A172 (cell line): ENCODE measurements at places on chromosomes 1 and 21. TPM values are rescaled to one million over a fixed set of nuclear protein-coding genes. Genes with fewer than 3 reads are reported as not detected.

DNA sequence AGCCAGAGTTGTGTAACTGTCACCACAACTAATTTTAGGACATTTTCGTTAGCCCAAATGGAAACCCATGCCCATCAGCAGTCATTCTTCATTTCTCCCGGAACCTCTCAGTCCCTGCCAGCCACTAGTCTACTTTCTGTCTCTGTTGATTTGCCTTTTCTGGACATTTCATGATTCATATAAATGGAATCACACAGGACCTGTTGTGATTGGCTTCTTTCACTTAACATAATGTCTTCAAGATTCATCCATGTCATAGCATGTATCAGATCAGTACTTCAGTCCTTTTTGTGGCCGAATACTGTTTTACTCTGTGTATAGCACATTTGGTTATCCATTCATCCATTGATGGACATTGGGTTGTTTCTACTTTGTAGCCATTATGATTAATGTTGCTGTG is 7.1 kb downstream of the SLC66A1 start:
- DNase-seq: no peak

GRCh38 chr1:178916448-178917174 is 45.7 kb upstream of the ANGPTL1 start:
- DNase-seq: no peak

Gene RGS8
- 0.29 TPM in 1 of 2 replicates, not detected in the other for total RNA-seq

DNA sequence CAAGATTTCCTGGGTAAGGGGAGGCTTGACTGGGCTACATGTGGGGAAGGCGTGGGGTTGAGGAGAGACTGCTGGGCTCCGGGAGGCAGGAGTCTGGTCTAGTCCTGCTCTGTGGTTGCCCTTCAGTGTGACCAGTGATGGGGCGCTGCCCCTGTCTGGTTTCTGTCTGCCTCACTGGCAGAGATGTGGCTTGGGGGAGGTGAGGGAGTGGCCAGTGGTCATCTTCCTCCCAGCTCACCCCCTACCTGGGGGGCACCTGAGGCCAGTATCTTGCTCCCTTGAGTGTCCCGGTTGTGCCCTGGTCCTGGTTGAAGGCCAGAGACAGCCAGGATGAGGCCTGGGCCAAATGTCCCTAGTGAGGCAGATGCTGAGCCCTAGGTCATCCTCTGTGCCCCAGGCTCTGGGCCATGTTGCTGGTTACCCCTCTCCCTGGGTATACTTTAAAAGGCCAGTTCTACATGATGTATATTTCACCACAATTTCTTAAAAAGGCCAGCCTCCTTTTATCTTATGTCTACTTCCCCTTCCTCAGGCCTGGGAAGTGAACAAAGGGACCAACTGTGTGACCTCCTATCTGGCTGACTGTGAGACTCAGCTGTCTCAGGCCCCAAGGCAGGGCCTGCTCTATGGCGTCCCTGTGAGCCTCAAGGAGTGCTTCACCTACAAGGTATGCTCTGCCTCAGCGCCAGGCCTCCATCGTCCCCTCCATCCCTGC is 10.5 kb downstream of the FAAH start:
- DNase-seq: no peak

Gene CCDC190
- total RNA-seq: not detected in 2 replicates

DNA sequence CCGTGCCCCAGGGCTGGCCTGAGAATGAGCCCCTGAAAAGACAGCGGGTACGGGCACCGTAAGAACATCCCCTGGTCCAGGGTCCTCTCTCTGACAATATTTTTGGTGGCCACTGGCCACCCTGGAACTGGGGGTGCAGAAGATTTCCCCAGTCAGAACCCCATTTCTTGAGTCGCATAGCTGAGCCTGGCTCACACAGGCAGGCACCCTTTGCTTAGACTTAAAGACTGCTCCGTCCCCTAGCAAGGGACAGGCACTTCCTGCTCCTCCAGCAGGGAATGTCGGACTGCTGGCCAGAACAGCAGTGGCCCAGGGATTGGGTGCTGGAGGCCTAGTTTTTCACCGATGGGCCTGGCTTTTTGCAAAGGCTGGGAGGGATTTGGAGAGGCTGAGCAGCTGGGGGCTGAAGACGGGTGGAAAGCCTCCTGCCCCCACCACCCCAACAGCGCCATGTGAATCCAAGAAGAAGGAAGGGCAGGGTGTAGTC is 4.3 kb downstream of the OLIG2 start:
- no peak for DNase-seq

- DNase-seq: no peak
Measured at GRCh38 chr1:2300851-2301606, 72.9 kb downstream of the SKI start.

Gene DTL
- total RNA-seq: 56.6 and 64.7 TPM in 2 replicates

- DNase-seq: no peak
Measured at GRCh38 chr1:48039088-48040054, 42.2 kb upstream of the TRABD2B start.

GRCh38 chr1:93815366-93816110 is 63.5 kb downstream of the DNTTIP2 start:
- DNase-seq: no peak

DNA sequence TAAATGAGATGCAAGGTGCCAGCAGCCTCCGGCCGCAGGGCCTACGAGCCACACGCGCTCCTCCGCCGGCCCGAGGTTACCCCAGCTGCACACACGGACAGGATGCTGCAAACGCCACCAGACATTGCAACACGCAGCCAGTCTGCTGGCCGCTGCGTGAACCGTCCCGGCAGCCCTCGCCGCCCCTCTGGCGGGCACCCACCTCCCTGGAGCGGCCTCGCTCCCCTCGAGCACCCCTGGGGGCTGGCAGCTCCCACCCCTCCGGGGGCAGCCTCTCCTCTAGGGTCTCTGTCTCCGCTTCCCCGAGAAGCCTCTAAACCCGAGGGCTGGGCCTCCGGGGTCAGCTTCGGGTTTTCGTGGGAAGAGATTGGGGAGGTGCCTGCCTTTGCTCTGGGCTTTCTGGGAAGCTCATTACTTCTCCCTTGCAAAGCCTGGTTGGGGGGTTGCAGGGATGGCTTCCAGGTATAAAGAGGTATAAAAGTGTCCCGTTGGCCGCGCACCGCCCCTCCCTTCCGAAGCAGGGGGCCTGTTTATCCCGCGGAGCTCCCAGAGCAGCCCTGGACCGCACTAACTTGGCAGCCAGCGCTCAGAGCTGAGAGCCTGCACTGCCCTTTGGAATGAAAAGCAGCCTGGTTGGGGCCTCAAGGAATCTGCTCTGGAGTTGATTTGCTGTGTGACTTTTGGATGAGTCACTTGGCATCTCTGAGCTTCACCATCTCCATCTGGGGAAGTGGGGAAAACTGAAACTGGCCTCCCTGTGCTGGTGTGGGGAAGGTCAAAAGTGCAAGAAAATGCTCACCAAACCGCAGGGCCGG is 21.8 kb downstream of the DHRS3 start:
- peak; percentile 52 for DNase-seq
